ENCODE measurements at places on chromosomes 4 and X. TPM values are rescaled to one million over a fixed set of nuclear protein-coding genes. Genes with fewer than 3 reads are reported as not detected.

Gene CXCL5
- 9.1 TPM for total RNA-seq

Gene RAB28
- total RNA-seq: 17.2 TPM

Gene BCORL1
- 1.5 TPM for total RNA-seq

Gene DMRTC1
- total RNA-seq: not detected

Gene SSX1
- total RNA-seq: not detected

Gene CTAG2
- 0.65 TPM for total RNA-seq

Gene SSX4B
- total RNA-seq: not detected

Gene FGF13
- total RNA-seq: not detected

Gene PPARGC1A
- not detected for total RNA-seq

Gene CT83
- not detected for total RNA-seq

Gene BMX
- 0.30 TPM for total RNA-seq

Gene ARHGAP36
- not detected for total RNA-seq

Gene TCEAL5
- not detected for total RNA-seq

Gene NSG1
- 1.2 TPM for total RNA-seq

Gene SORCS2
- total RNA-seq: 3.3 TPM

Gene HPSE
- total RNA-seq: 0.30 TPM

Gene NLRP2B
- total RNA-seq: not detected

Gene OPRPN
- not detected for total RNA-seq

Gene RAB40AL
- total RNA-seq: 0.30 TPM

Gene C4orf36
- not detected for total RNA-seq

Gene SSR4
- 134 TPM for total RNA-seq

Gene RNF175
- not detected for total RNA-seq

Gene UNC5C
- not detected for total RNA-seq

Gene IL2RG
- total RNA-seq: not detected

Measured in smooth muscle cell of the umbilical artery (primary cell).